ENCODE measurements at places on chromosomes 11 and 22. TPM values are rescaled to one million over a fixed set of nuclear protein-coding genes. Genes with fewer than 3 reads are reported as not detected.

THOC5 gene
- 28.3 TPM for total RNA-seq

DNA sequence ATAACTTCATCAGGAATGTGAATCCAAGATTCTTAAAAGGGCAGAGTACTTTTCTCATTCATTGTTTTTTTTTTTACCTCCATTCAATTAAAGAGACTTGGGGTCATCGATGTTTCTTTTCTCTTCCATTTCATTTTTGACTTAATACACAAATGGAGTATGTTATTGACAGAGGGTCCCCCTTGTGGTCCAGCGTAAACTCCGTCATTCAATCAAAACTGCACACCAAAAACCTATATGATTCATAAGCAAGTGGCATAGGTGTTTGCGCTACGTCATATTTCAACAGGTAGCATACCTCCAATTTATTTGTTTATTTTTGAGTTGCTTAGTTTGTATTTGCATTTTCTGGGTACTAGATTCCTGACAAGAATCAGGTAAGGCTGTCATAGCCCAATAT is 12.7 kb upstream of the FOLH1 start:
- DNase-seq: no peak
- no peak overlapping the region for H3K27ac ChIP-seq
- no peaks in the 10 kb centered on the region for H3K4me1 ChIP-seq
- no peaks in the 10 kb centered on the region for H3K36me3 ChIP-seq
- H3K4me3 ChIP-seq: no peak overlapping the region
- H3K27me3 ChIP-seq: no peaks in the 10 kb centered on the region

DNA sequence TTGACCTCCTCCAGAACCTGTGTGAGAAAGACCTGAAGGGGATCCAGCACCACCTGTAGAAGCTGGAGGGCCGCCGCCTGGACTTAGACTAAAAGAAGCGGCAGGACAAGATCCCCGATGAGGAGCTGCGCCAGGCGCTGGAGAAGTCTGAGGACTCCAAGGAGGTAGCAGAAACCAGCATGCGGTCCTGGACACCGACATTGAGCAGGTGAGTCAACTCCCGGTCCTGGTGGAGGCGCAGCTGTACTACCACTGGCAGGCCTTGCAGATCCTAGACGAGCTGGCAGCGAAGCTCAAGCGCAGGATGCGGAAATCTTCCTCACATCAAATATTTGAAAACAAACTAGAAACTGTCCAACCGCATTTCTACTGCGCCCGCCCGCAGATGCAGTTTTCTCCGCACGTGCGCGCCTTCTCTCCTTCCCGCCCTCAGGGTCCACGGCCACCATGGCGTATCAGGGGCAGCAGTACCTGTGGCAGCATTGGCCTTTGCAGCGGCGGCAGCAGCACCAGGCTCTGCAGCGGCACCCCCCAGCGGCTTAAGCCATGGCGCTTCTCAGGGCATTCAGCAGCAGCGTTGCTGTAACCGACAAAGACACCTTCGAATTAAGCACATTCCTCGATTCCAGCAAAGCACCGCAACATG is 10.2 kb downstream of the CLDN25 start:
- no peak for DNase-seq
- no peaks in the 10 kb centered on the region for H3K36me3 ChIP-seq
- H3K27me3 ChIP-seq: no peaks in the 10 kb centered on the region
- H3K4me1 ChIP-seq: no peaks in the 10 kb centered on the region
- H3K27ac ChIP-seq: no peak overlapping the region
- H3K4me3 ChIP-seq: no peak overlapping the region

TBX10 gene
- total RNA-seq: not detected

SGSM1 gene
- 3.0 TPM for total RNA-seq

MUC6 gene
- 0.24 TPM for total RNA-seq

GRCh38 chr22:35930933-35931332 is 97.7 kb downstream of the RBFOX2 start:
- no peak overlapping the region for H3K27ac ChIP-seq
- no peaks in the 10 kb centered on the region for H3K27me3 ChIP-seq
- H3K4me3 ChIP-seq: no peak overlapping the region
- no peak for DNase-seq

MS4A12 gene
- total RNA-seq: not detected

IGLL1 gene
- total RNA-seq: not detected

GP1BB gene
- total RNA-seq: 21.5 TPM

BARX2 gene
- 0.35 TPM for total RNA-seq

GRCh38 chr11:70351646-70352045 is 46.7 kb upstream of the CTTN start:
- no peak for DNase-seq
- no peak overlapping the region for H3K4me3 ChIP-seq
- H3K27me3 ChIP-seq: no peaks in the 10 kb centered on the region

- H3K4me1 ChIP-seq: no peaks in the 10 kb centered on the region
- H3K36me3 ChIP-seq: no peaks in the 10 kb centered on the region
- DNase-seq: no peak
- H3K27me3 ChIP-seq: no peaks in the 10 kb centered on the region
- no peak overlapping the region for H3K4me3 ChIP-seq
These were observed 85.9 kb downstream of the TIMP3 start for GRCh38 chr22:32887324-32887980.

- H3K4me3 ChIP-seq: no peak overlapping the region
- H3K27ac ChIP-seq: no peak overlapping the region
- no peak for DNase-seq
- no peaks in the 10 kb centered on the region for H3K36me3 ChIP-seq
- no peaks in the 10 kb centered on the region for H3K4me1 ChIP-seq
- H3K27me3 ChIP-seq: no peaks in the 10 kb centered on the region
These were observed 371.6 kb downstream of the CADM1 start for GRCh38 chr11:115132436-115133228.

CNGA4 gene
- 0.72 TPM for total RNA-seq

- H3K27me3 ChIP-seq: no peaks in the 10 kb centered on the region
- no peak overlapping the region for H3K4me3 ChIP-seq
- DNase-seq: no peak
These were observed 60.2 kb upstream of the CDON start for GRCh38 chr11:126122863-126123262.

- no peaks in the 10 kb centered on the region for H3K36me3 ChIP-seq
- H3K4me1 ChIP-seq: peaks cover 1% of the 10 kb centered on the region
- H3K4me3 ChIP-seq: no peak overlapping the region
- no peak overlapping the region for H3K27ac ChIP-seq
These were observed 37.6 kb downstream of the COA4 start for GRCh38 chr11:73839123-73839457.

DNA sequence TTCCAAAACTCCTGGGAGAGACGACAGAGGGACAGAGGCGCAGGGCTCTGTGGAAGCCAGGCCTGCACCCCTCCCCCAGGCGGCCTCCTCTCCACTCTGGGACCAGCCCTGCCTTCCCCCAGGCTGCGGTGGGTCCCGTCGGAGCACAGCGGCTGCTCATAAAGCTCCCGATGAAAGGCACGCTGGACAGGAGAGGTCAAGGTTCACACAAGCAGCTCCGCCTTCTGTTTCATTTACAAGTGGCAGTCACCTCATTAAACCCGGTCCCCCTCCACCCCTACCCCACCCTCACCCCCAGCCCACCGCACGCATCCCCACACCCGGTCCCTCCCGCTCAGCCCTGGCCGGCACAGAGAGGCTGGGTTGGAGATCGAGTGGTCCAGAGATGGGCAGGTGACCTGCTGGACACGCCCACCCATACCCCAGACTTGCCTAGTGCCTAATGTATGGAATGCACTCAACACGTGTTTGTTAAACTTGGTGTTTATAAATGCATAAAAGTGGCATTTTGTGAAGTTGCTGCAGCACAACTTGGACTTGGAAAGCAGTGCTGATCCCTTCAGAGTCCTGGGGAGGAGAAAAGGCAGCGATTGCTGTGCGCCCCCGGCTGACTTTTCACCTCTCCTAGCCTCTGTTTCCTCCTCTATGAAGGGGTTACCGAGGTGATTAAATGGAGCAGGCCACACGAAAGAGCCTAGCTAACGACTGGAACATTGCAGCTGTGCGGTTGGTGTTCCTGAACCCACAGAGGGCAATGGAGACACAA is 26.0 kb downstream of the RPUSD4 start:
- no peak overlapping the region for H3K4me3 ChIP-seq
- no peak overlapping the region for H3K27ac ChIP-seq
- H3K36me3 ChIP-seq: no peaks in the 10 kb centered on the region

DNA sequence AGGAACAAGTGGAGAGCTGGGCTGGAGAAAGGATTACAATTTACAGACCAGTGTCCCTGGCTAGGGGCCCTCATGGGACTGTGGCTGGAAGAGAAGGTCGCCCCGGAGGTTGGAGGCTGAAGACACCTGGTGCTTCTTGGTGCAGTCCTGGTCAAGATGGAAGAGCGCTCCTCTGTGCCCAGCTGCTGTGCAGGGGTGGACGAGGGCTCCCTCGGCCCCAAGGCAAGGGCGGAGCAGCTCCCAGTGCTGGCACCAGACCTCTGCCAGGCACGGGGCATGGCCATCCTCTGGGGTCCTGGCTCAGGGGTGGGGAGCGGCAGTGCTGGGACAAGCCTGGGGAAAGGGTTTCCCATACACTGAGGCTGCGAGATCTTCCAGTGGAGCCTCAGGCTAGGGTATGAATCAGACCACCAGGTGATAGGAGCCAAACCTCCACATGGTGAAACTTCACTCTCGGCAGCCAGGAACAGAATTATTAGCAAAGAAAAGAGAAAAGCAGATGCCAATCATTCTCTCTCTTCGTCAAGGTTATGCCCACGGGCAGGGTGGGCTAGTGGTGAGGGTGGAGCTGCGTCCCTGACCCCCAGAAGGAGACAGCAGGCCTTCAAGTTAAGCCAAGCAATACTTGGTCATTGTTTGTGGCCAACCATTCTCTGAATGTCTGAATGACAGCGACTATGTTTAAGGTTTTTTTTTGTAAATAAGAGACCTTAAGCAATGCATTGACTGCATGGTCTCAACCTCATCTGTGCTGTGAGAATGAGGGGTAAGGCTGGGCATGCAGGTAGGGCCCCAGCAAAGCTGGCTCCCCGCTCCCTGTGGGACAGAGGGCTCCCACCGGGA is 32.1 kb downstream of the PPM1F start:
- H3K27me3 ChIP-seq: no peaks in the 10 kb centered on the region
- peaks cover 13% of the 10 kb centered on the region for H3K4me1 ChIP-seq
- no peak overlapping the region for H3K4me3 ChIP-seq
- no peak for DNase-seq
- no peak overlapping the region for H3K27ac ChIP-seq

FAM180B gene
- total RNA-seq: not detected

DNA sequence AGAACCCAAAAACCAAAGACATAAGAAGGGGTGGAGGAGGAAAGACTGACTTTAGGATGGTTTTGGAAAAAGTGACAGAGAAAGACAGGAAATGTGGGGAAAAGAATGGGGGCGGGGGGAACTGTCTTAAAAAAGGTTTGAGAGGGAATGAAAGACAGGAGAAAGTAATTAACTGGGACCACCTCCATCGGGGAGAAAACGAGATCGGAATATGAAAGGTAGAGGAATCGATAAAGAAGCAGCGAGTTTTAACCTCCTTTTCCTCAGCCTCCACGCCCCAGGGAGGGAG is 524 bp downstream of the MTMR2 start:
- peak overlapping the region; percentile 93 for H3K27ac ChIP-seq
- no peaks in the 10 kb centered on the region for H3K36me3 ChIP-seq
- peak overlapping the region; percentile 69 for H3K4me3 ChIP-seq
- H3K27me3 ChIP-seq: no peaks in the 10 kb centered on the region
- no peak for DNase-seq

OR8D1 gene
- not detected for total RNA-seq

GRCh38 chr11:131737357-131737756 is 366.9 kb downstream of the NTM start:
- no peaks in the 10 kb centered on the region for H3K4me1 ChIP-seq
- H3K4me3 ChIP-seq: no peak overlapping the region
- no peak for DNase-seq

DNA sequence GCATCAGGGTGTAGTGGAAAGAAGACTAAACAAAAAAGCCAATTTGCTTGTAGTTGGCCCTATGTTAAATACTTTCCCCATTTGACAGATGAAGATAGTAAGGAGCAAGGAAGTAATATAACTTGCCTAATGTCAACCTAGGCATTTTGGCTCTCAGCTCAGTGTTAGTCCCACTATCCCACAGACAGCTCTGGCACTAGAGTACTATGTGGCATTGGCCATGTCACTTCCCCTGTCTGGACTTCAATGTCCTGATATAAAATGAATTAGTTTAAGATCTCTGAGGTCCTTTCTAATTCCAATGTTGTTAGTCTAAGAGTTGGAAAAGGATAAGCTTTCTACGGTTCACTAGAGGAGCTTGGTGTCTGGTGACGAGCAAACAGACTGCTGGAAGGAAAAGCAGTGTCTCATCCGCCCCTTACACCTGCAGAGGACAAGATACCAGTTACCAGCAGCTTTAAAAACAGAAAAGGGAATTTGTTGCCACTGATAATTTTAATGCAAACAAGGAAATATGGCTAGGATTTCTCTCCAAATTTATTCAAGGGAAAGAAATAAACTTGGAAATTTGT is 92.5 kb downstream of the RELT start:
- no peaks in the 10 kb centered on the region for H3K27me3 ChIP-seq
- peaks cover 2% of the 10 kb centered on the region for H3K4me1 ChIP-seq
- no peaks in the 10 kb centered on the region for H3K36me3 ChIP-seq
- H3K4me3 ChIP-seq: no peak overlapping the region
- H3K27ac ChIP-seq: no peak overlapping the region

THY1 gene
- total RNA-seq: 2.0 TPM

DNA sequence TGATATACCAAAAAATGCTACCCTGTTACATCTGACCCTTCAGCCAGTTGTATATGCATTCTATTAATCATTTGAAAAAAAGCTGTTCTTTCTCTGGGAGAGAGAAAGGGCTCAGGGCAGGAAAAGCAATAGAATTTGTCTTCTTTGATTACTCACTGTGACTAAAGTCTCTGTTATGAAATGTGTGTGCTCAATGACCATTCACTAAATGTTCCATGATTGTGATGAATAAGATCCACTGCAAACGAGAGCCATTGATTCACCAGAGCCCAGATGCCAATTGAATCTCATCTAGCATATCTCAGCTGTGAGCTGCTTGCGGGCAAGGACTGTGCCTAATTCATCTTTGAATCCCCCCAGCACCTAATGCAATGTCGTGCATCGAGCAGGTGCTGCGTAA is 184.3 kb downstream of the OPCML start:
- H3K4me3 ChIP-seq: no peak overlapping the region
- no peak overlapping the region for H3K27ac ChIP-seq
- H3K4me1 ChIP-seq: no peaks in the 10 kb centered on the region
- no peaks in the 10 kb centered on the region for H3K27me3 ChIP-seq

KCNK7 gene
- total RNA-seq: 0.65 TPM

GRCh38 chr11:70583781-70584218 is 185.5 kb downstream of the CTTN start:
- peak; percentile 16 for DNase-seq
- no peaks in the 10 kb centered on the region for H3K36me3 ChIP-seq
- no peak overlapping the region for H3K27ac ChIP-seq
- H3K4me1 ChIP-seq: no peaks in the 10 kb centered on the region
- H3K4me3 ChIP-seq: no peak overlapping the region

DNA sequence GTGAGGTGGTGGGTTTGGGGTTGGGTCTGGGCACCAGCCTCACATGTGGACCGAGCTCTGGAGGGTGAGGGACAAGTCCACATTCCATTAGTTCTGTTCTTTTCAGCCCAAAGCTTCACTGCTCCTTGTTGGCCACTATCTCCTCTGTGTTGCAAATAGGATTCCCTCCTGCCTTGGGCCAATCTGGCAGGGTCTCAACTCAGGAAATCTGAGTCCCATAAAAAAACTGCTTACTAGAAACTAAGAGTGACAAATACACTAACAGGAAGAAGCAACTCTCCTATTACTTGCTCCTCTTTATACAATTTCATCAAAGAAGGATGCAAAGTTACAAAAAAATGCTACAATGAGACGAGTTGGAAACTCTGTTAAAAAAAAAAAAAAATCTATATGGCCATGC is 66.2 kb upstream of the CSNK1E start:
- no peaks in the 10 kb centered on the region for H3K4me1 ChIP-seq
- no peak overlapping the region for H3K27ac ChIP-seq
- no peaks in the 10 kb centered on the region for H3K27me3 ChIP-seq
- DNase-seq: no peak
- H3K4me3 ChIP-seq: no peak overlapping the region

Measured in ovary (tissue), 10 donors.